ENCODE measurements at places on chromosomes 1 and 21. TPM values are rescaled to one million over a fixed set of nuclear protein-coding genes. Genes with fewer than 3 reads are reported as not detected.

- DNase-seq = no peak
These were observed 250.6 kb upstream of the ZP4 start for GRCh38 chr1:238141353-238141752.

FBXO2 gene
- total RNA-seq = 1.1 TPM

- DNase-seq = no peak
These were observed 435.4 kb downstream of the RPS6KC1 start for GRCh38 chr1:213486488-213486887.

- no peak for DNase-seq
These were observed 67.6 kb downstream of the MAB21L3 start for GRCh38 chr1:116178837-116179236.

SPRR4 gene
- total RNA-seq = not detected

PRRX1 gene
- total RNA-seq = 1.3 TPM
